CD4-positive, alpha-beta T cell treated with Interleukin-6 at 100 ng/mL for 8 hours (primary cell): ENCODE measurements at places on chromosomes 5 and 9.

- DNase-seq = peak; percentile 26
Observed at GRCh38 chr9:78213712-78214111, 22.2 kb upstream of the CEP78 start.

DNA sequence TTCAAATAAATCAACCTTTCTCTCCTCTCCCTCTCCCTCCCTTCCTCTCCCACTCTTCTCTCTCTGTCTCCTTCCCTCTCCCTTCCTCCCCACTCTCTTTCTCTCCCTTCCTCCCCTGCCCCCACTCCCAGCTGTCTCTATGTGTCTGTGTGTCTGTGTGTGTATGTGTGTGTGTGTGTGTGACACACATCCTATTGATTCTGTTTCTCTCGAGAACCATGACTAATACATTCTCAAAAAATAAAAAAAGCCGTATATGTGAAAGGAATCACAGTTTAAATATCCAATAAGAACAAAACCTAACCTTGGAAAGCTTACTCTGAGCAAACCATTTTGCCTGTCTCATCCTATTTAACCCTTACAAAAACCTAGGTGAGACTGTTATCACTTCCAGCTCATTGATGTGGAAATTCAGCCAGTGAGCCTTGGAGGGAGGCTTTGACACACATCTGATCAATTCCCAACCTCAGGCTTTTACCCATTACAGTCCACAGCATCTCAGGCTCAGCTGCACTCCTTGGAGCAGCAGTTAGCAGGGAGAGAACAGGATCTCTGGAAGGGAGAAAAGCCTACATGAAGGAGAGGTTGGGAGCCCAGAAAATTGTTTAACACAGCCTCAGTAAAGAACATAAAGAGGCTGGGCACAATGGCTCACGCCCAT lies 8.3 kb downstream of the HSD17B3 start:
- no peak for DNase-seq

DNA sequence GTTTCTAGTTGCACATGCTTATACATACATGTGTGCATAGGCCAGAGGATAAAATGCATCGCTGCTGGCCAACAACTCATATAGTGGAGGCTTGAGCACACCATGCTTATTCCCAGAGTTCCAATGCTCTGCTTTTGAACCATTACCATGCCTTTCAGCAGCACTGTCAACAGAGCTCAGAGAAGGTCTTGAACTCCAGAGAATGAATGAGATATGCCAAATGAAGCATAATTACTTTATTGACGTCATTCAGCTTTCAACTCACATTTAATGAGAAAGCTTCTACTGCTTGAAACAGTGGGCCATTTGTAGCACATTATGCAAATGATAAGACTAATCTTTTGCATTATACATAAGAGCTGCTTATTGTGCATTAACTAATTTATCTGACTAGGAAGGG lies 765.3 kb upstream of the GRAMD2B start:
- no peak for DNase-seq

GRCh38 chr5:52758014-52758413 lies 29.7 kb upstream of the ITGA1 start:
- no peak for DNase-seq

GRCh38 chr5:107631805-107632362 lies 38.9 kb downstream of the EFNA5 start:
- DNase-seq = no peak

DNA sequence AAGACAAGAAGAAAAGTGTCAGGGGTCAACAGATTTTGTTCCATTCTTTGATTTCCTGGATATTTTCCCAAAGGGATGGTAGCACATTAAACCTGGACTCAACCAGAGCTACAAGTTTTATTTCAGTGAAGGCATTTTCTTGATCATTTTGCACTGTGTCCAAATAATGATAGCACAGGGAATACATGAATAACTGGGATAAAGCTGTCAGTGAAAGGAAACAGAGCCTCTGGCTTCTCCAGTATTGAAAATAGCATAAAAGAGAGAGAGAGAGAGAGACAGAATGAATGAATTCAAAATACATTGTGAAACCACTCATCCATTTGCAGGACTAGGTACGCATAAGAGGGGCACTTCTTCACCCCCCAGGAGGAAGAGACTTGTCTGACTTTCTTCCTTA lies 43.0 kb downstream of the SEMA5A start:
- DNase-seq = no peak

DNA sequence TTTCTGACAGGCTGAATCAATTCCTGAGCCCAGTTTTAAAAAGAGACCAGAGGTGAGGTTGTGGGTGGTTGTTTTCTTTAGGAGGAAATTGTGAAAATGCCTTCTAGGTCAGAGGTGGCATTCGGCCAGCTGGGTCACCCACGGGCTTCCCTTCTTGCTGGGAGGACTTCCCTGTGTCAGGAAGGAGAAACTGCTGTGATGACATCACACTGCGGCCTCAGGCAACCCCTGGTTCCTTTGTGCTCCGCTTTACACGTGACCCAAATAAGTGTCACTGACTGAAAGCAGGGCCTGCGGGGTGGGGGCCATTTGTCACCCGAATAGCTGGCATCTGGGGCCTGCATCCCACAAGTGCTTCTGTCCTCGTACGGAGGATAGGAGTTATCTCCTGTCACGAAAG lies 39.7 kb downstream of the FABP6 start:
- no peak for DNase-seq

DNA sequence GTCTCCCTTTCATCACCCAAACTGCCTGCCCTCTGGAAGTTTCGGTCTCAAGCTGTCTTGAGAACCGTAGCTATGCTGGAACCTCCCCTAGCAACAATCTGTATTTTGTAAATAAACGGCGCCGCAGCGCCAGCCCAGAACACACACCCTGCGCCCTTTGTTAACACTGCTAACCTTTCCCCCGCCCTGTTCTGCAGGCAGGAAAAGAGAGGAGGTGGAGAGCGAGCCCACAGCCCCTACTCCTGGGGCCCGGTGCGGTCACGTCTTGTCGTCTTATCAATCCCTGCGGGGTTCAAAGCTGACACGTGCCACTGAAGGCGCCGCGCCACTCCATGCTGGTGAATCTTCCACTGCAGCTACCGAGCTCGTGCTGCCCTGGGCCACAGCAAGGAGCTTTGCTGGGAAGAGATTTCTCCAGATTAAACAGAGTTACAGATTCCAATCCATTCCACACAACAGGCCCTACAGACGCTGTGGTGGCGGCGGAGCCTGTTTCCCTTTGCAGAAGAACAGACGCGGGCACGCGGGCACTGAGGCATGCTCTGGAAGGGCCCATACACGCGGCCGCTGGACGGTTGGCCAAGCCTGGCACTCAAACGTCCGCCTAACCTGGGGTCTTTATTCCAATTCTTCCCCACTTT lies 25.3 kb downstream of the ZDHHC11B start:
- DNase-seq = peak; percentile 43

- no peak for DNase-seq
Observed at GRCh38 chr5:9421884-9422283, 124.0 kb downstream of the SEMA5A start.

- no peak for DNase-seq
Observed at GRCh38 chr9:120883608-120883996, 6.6 kb upstream of the PHF19 start.

- no peak for DNase-seq
Observed at GRCh38 chr5:60649288-60649917, 50.6 kb downstream of the DEPDC1B start.

GRCh38 chr5:75524071-75524470 lies 12.4 kb downstream of the POLK start:
- no peak for DNase-seq

DNA sequence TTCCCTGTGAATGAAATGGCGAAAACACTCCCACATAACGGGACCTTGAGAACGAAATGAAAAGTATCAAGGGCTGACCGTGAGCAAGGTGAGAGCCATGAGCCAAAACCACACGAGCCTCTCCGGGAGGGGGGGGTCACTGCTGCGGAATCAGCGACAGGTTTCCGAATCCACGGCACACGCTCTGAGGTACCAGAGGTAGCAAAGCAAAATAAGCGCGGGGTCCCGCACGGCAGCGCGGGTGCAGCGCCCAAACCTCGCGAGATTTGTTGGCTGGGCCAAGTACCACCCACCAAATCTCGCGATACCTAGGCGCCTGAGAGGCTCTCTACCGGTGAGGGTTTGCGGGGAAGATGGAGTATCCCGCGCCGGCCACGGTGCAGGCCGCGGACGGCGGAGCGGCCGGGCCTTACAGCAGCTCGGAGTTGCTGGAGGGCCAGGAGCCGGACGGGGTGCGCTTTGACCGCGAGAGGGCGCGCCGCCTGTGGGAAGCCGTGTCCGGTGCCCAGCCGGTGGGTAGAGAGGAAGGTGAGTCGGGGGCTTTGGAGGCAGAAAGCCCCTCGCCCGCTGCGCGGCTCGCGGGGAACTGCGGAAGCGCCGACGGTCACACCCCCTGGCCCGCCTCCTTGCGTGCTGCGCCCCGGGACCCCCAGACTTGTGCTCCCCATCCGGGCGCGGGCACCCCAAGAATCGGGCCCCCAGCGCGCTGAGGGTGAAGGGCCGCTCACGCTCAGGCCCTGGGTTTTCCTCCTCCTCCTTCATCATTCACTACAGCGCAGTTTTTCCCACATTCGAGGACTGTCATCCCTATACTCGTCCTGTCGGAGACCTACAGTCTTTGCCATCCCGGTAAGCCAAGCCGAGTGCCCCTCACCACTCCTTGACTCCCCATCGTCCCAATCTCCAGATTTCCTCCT lies at the start of gene ZNF346:
ZNF346 (plus strand) TSS at position 311 of the 917 bp plus-strand sequence; CDS start at position 354, 43 bp downstream.
- peak; percentile 89 for DNase-seq

- no peak for DNase-seq
Observed at GRCh38 chr9:117887941-117888340, 183.7 kb downstream of the TLR4 start.

DNA sequence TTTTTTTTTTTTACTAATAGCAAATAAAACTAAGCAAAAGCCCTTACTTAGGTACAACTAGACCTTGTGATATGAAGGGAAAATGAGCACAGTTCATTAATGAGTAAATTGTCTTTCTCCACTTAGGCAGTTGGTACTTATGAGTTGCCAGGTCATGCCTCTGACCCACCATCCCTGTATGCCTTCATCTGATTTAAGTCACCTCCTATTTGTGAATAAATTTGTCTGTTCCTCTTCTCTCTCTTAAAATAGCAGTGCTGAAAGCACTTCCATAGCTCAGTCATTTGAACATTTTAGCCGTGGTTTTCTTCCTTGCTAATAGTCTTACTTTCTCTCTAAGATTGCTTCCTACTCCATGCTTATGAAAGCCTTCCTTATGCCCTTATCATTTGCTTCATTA lies 61.4 kb downstream of the SLC44A1 start:
- no peak for DNase-seq

GRCh38 chr9:79572032-79572607 lies 355 bp downstream of the TLE4 start:
- DNase-seq = peak; percentile 23

- no peak for DNase-seq
Observed at GRCh38 chr5:180592176-180592575, 877 bp upstream of the SCGB3A1 start.

DNA sequence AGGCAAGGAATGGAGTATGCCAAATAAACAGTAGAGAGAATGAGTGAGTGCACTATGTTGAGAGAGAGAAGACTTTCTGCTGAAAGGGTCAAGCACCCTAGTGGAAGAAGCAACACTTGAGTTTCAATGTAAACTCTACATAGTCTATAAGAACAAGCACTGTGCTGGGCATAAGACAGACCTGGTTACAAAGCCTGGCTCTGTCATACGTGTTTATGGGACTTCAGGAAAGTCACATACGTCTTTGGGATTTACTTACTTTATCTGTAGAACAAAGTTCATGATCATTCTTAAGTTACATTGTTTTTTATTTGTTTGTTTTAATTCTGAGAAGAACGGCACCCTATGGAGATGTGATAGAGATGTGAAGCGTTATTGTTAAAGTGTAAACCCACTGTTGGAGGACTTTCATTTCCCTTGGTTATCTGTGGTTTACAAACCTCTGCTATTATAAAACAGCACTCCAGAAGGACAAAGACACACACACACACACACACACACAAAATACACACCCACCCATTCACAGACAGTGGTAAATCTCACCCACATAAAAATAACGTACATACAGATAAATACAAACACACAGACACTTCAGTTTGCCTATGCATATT lies 70.7 kb upstream of the TRIM32 start:
- DNase-seq = no peak

- DNase-seq = no peak
Observed at GRCh38 chr9:91712811-91713210, 237.2 kb downstream of the ROR2 start.

GRCh38 chr5:173290477-173291131 lies 37.6 kb downstream of the STC2 start:
- DNase-seq = no peak

DNA sequence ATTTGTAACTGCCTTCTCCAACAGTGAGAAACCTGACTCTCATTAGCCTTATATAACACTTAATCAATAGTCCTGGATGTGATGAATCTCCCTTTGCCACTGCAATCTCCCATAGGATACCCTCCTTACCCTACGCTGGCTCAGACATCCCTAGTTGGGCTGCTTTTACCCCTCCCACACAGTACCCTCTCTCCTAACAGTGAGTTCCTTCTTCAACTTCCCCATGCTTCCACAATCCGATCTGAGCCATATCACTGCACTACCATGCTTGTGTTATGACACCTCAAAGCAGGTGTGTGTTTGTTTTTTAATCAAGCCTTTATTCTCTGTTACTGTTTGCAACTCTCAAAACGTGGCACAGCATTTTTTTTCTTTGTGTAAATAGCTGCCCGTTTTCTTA lies 60.5 kb upstream of the C9orf72 start:
- no peak for DNase-seq

DNA sequence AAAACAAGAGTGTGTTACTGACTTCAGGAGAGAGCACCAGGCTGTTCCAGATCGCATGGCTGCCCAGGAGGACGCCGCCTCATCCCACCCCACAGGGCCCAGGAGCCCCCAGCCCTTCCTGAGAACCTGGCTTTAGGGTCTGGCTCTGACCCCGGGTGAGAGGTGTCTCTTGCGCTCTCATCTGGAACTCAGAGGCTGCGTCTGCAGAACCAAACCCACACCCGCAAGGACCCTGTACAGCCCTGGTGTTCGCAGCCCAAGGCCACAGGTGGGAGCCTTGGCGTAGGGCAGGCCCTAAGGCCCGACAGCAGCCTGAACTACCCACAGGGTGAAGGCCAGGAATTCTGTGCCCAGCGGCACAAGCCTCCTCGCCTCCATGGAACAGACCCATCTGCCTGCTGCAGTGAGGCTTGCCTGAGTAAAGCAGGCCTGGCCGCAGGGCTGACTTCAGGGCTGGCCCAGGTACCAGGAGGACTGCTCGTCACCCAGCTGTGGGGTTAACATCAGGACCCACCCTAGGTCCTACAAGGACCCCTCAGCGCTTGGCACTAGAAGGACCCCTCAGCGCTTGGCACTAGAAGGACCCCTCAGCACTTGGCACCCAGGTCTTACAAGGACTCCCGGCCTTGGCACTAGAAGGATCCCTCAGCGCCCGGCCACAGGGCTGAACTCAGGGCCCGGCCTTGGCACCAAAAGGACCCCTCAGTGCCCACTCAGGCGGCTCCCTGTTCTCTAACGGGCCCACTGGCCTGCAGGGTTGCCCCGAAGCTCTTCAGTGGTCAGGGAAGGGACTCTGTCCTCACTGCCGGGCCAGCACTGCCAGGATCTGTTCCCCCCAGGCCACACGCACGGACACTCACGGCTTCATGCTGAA lies 48.2 kb downstream of the NKD2 start:
- no peak for DNase-seq

DNA sequence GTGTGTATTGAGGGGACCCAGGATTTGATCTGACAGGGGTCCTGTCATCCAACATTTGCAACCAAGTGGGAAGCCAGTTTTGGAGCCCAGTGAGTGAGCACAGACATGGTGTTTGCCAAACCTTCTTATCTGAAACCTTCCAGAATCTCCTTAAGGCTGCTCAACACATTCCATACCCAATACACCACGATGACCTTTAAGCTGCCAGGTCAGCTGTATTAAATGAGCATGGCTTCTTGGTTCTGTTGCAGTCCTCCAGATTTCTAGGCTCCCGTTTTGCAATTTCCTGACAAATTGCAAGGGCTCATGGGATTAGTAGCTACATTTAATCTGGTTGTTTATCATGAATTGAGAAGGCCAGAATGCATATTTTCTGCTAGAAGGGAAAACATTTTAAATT lies 124.2 kb upstream of the ATP10B start:
- DNase-seq = no peak
